ENCODE measurements at places on chromosomes 5 and 9.

DNA sequence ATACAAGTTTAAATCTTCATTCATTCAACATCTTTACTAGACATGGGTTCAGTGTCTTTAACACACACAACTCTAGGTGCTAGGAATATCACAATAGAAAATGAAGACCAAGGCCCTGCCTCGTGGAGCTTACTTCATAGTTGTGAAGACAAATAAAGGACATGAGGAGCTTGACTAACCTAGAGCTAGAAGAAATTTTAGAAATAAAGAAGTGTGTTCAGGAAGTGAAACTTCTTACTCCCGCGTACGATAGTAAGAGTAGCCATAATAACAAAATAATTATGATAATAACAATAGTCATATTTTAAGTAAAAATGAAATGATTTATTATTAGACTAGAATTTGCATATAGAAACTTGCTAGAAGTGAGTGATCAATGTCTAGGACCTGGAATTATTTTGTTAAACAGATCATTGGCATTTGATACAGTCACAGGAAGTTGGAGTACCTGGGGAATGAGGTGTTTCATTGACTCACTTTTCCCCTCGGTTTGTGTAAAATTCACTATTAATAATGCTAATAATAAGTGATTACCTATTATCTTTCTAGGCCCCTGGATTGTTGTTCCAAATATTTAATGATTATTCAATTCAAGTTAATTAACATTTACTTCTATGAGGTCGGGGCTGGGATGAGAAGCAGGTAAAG lies 331.3 kb downstream of the NSG2 start:
- no peak overlapping the region for H3K4me3 ChIP-seq
- H3K27me3 ChIP-seq: peaks cover 2% of the 10 kb centered on the region

GRCh38 chr9:72382405-72382804 lies 17.4 kb upstream of the ZFAND5 start:
- DNase-seq: no peak
- no peaks in the 10 kb centered on the region for H3K36me3 ChIP-seq
- H3K27ac ChIP-seq: no peak overlapping the region
- no peaks in the 10 kb centered on the region for H3K4me1 ChIP-seq
- H3K4me3 ChIP-seq: no peak overlapping the region
- H3K27me3 ChIP-seq: no peaks in the 10 kb centered on the region

DNA sequence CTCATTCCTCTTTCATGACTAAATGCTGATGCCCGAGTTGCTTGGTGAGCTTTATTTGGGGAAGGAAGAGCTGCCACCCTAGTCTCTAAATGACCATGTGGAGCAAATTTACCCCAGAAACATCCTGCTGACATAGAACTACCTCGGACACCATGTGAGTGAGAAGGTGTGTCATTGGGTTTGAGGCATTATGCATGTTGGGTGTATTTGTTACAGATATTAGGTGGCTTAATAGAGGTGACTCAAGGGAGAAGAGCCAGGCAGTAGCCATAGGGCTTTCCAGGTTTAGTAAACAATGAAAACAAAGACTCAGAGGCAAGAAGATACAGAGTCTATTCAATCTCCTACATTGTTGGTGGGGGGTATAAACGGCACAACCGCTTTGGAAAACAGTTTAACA lies 581.5 kb downstream of the CCDC171 start:
- H3K36me3 ChIP-seq: no peaks in the 10 kb centered on the region
- peaks cover 2% of the 10 kb centered on the region for H3K27me3 ChIP-seq
- H3K27ac ChIP-seq: no peak overlapping the region
- H3K4me1 ChIP-seq: no peaks in the 10 kb centered on the region
- H3K4me3 ChIP-seq: no peak overlapping the region

GRCh38 chr9:128685636-128686489 lies 3.2 kb upstream of the SET start:
- peak overlapping the region; percentile 91 for H3K4me3 ChIP-seq
- DNase-seq: peak; percentile 66
- H3K4me1 ChIP-seq: peaks cover 53% of the 10 kb centered on the region
- H3K36me3 ChIP-seq: peaks cover 28% of the 10 kb centered on the region
- H3K27ac ChIP-seq: peak overlapping the region; percentile 88
- no peaks in the 10 kb centered on the region for H3K27me3 ChIP-seq

GRCh38 chr5:38165435-38165834 lies 92.9 kb upstream of the EGFLAM start:
- H3K27ac ChIP-seq: no peak overlapping the region
- H3K4me1 ChIP-seq: no peaks in the 10 kb centered on the region
- no peaks in the 10 kb centered on the region for H3K36me3 ChIP-seq
- DNase-seq: no peak

DNA sequence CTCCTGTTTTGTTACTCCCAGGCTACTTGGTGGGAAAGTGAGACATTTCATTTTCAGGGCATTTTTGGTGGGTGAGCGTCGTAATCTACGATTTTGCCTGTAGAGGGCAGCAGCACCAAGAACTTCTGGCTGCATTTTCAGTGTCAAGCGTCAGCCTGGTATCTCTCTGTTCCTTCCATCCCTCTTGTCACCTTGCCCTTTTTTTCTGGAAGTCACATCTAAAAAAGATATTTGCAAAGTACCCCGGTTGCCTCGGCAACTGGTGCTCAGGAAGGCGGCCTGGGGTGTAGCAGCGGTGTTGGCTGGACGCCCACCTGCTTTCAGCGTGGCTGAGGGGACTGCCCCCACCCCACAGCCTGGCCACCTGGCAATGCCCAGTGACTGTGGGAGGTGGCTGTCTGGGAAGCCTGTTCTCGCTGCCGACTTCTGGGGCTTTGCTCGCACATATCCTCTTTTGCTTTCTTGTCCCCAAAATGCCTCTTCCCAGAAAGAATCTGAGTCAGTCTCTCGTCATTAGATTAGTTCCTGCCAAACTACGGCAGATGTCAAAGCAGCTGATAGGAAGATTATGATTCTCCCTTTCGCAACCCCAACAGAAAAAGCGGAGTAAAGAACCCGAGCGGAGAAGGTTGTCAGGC lies 84.5 kb downstream of the ACER2 start:
- peaks cover 4% of the 10 kb centered on the region for H3K4me1 ChIP-seq
- peak; percentile 58 for DNase-seq
- H3K27me3 ChIP-seq: peaks cover 9% of the 10 kb centered on the region
- H3K36me3 ChIP-seq: no peaks in the 10 kb centered on the region
- H3K27ac ChIP-seq: no peak overlapping the region
- H3K4me3 ChIP-seq: no peak overlapping the region

- no peak for DNase-seq
- peaks cover 4% of the 10 kb centered on the region for H3K27me3 ChIP-seq
- no peaks in the 10 kb centered on the region for H3K4me1 ChIP-seq
- no peak overlapping the region for H3K4me3 ChIP-seq
- H3K27ac ChIP-seq: no peak overlapping the region
These were observed 130.0 kb downstream of the COL23A1 start for GRCh38 chr5:178460174-178460573.

DNA sequence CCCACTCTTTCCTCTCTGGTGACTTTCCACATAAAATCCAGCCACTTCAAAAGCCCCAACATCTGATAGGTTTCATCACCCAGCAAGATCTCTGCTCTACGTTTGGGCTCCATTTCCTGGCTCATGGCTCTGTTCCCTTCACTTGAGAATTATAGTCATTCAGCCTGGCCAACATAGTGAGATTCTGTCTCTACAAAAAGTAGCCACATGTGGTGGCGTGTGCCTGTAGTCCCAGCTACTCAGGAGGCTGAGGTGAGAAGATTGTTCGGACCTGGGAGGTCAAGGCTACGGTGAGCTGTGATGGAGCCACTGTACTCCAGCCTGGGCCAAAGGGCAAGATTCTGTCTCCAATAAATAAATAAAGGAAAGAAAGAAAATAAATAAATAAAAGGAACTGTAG lies 83.3 kb upstream of the IGFBPL1 start:
- no peak overlapping the region for H3K4me3 ChIP-seq
- no peaks in the 10 kb centered on the region for H3K27me3 ChIP-seq
- H3K36me3 ChIP-seq: no peaks in the 10 kb centered on the region
- no peak for DNase-seq
- no peaks in the 10 kb centered on the region for H3K4me1 ChIP-seq
- no peak overlapping the region for H3K27ac ChIP-seq

DNA sequence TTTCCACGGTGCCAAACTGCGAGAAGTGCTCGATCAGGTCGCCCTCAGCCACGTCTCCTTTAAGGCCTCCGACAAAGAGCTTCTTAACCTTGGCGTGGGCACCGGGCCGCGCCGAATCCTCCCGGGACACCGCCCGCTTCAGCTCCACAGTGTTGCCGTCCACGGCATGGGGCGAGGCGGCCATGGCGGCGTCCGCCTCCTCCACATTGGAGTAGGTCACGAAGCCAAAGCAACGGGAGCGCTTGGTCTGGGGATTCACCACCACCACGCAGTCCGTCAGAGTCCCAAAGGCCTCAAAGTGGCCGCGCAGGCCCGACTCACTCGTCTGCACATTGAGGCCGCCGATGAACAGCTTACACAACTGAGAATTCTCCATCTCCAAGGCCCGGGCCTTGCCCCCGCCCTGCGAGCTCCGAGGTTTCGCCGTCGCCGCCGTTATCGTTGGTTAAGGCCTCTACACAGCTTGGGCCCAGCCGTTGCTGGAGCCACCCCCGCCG lies 424 bp downstream of the HNRNPA0 start:
- H3K27ac ChIP-seq: peak overlapping the region; percentile 100
- H3K27me3 ChIP-seq: peaks cover 3% of the 10 kb centered on the region
- DNase-seq: peak; percentile 49
- peaks cover 39% of the 10 kb centered on the region for H3K36me3 ChIP-seq
- peaks cover 26% of the 10 kb centered on the region for H3K4me1 ChIP-seq

DNA sequence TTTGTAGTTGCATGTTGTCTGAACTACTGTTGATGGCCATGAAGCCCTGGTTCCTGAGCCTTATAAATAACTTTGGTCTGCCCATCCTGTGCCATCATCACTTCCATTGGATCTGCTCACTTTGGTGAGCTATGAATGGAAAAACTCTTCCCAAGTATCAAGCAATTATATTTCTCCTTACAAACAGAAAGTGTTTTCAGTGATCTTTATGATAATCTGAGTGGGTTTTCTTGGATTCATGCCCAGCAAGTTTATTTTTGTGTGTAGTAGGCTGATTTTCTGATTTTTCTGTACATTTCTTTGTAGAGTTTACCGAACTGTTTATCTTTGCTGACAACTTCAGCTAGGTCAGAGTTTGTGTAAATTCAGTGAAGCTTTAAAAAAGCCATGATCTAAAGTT lies 31.0 kb downstream of the CAMK4 start:
- peak overlapping the region; percentile 14 for H3K4me3 ChIP-seq
- H3K4me1 ChIP-seq: peaks cover 62% of the 10 kb centered on the region
- DNase-seq: no peak
- H3K36me3 ChIP-seq: peaks cover 51% of the 10 kb centered on the region
- no peaks in the 10 kb centered on the region for H3K27me3 ChIP-seq

GRCh38 chr5:181114844-181115778 lies 15.9 kb downstream of the OR2V1 start:
- no peak overlapping the region for H3K4me3 ChIP-seq
- H3K27me3 ChIP-seq: peaks cover 48% of the 10 kb centered on the region
- peak; percentile 19 for DNase-seq

DNA sequence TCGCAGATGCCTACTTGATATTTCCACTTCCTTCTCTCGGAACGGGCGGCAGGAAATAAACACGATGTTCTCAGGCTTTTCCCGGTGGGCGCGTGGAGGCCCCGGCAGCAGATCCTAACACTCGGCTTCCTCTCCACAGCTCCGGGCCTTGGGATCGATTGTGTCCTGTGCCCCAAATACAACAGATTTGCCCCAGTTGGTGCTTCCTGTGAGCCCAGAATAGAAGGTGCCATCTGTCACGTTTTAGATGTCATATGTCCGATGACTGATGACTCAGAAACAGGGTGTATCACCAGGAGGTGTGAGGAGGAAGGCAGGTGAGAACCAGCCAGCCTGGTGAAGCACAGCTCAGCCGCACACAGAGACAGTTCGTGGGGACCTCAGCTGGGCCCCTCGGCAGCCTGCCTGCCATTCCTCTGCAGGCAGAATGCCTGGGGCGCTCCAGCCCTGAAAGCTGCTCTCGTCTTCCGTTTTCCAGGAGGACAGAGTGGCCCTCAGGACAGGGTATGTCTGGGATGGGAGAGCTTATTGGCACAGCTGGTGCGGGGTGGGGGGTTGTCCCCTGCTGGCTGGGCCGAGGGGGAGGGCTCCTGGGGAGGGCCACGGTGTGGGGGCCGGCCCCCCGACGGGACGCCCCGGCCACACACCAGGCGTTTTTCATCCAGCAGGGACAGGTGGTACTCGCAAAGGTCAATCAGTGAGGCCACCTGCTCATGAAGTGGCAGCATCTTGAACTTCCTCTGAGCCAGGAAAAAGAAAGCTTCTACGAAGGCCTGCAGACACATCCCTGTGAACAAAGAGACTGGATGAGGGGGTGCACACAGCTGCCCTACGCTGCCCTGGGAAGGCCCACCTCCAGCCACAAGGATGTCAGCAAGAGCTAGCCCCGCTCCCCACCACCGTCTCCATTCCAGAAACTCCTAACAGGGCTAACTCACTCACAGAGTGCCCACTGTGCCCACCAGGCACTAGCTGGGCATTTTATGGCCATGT lies 171.0 kb downstream of the DAB2IP start:
- no peaks in the 10 kb centered on the region for H3K27me3 ChIP-seq
- H3K27ac ChIP-seq: no peak overlapping the region
- no peaks in the 10 kb centered on the region for H3K36me3 ChIP-seq
- H3K4me1 ChIP-seq: no peaks in the 10 kb centered on the region

DNA sequence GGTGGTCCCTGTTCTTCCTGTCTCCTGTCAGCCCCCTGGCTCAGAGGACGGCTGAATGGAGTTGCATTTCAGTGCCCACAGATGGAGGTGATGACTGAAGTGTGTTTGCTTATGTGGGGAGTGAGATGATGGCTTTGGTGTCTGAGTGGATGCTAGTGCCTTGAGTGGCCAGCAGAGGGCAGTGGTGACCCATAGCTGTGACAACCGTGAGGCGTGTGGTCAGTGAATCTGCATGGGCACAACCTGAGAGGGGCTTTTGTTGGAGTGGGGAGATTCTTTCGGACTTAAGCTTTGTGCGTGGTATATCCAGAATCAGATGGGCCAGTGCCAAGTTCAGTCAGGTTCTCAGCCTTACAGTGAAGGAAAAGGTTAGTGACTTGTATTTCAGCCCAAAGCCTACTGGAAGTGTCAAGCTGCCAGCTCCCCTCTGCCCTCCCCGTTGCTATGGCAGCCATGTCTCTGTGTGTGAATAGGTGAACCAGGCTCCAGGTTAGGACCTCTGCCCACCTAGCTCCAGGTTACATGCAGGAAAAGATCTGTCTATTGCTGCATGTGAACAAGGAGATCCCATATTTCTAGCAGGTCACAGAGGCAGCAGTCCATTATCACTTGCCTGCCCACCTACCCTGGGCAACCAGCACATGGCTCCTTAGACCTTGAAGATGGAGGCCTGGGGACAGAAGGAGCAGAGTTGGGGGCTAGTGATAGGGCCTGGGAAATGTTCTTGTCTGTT lies 14.7 kb upstream of the CXXC5 start:
- no peak overlapping the region for H3K4me3 ChIP-seq
- H3K27ac ChIP-seq: peak overlapping the region; percentile 44
- no peaks in the 10 kb centered on the region for H3K27me3 ChIP-seq
- peaks cover 29% of the 10 kb centered on the region for H3K36me3 ChIP-seq
- peaks cover 41% of the 10 kb centered on the region for H3K4me1 ChIP-seq
- peak; percentile 78 for DNase-seq

- no peak overlapping the region for H3K27ac ChIP-seq
- H3K4me1 ChIP-seq: no peaks in the 10 kb centered on the region
- no peaks in the 10 kb centered on the region for H3K27me3 ChIP-seq
- DNase-seq: no peak
- H3K4me3 ChIP-seq: no peak overlapping the region
These were observed 23.6 kb downstream of the SREK1IP1 start for GRCh38 chr5:64744914-64745313.

- H3K27ac ChIP-seq: no peak overlapping the region
- no peaks in the 10 kb centered on the region for H3K4me1 ChIP-seq
- no peak overlapping the region for H3K4me3 ChIP-seq
- no peak for DNase-seq
- H3K36me3 ChIP-seq: no peaks in the 10 kb centered on the region
These were observed 718.8 kb downstream of the BRINP1 start for GRCh38 chr9:118650417-118650816.
